ENCODE measurements at places on chromosomes 12 and 14.

GRCh38 chr14:53692451-53692850 lies 264.2 kb downstream of the BMP4 start:
- DNase-seq, result no peak

- DNase-seq, result no peak
These were observed 644.2 kb downstream of the NOVA1 start for GRCh38 chr14:25953532-25954139.

GRCh38 chr14:73743431-73743931 lies 29.3 kb upstream of the PNMA1 start:
- peak; percentile 30 for DNase-seq

DNA sequence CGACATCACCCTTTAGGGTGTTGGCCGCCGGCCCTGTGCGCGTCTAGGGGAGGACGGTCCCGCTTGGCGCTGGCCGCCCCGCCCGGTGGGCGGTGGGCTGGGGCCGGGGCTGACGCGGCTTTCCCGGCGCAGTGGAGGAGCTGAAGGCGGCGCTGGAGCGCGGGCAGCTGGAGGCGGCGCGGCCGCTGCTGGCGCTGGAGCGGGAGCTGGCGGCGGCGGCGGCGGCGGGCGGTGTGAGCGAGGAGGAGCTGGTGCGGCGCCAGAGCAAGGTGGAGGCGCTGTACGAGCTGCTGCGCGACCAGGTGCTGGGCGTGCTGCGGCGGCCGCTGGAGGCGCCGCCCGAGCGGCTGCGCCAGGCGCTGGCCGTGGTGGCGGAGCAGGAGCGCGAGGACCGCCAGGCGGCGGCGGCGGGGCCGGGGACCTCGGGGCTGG lies 3.6 kb downstream of the TNFAIP2 start:
- no peak for DNase-seq

DNA sequence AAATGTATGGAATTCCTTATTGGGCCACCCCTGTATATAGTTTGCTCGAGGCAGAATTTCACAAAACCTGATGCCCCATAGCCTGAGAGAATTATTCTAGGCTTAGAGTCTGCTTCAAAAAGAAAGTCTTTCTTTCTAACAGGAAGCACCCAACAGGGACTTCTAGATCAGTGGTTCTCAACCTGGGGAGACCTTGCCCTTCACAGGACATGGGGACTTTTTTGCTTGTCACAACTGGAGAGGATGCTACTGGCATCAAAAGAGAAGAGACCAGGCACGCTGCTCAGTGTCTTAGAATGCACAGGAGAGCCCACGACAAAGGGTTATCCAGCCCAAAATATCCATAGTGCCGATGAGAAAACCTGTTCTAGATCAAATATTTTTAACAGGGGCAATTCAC lies 18.9 kb downstream of the WSB2 start:
- no peak for DNase-seq

- no peak for DNase-seq
These were observed 5.5 kb downstream of the C12orf71 start for GRCh38 chr12:27076928-27077327.

DNA sequence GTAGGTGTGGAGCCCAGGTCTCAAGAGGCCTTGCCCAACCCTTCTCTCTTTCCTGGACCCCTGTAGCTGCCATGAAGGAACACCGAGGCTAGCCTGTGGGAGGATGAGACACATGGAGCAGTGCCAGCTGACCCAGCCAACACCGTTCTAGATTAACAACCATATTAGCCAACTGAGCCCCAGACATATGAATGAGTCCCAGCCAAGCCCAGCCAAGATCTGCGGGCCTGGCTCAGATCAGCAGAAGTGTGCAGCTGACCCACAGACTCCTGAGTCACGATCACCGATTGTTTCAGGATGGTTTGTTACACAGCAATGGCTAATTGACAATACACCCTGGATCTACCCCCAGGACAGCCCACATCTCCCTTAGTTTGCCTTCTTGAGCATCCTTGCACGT lies 82.1 kb downstream of the NTF3 start:
- DNase-seq, result no peak

GRCh38 chr12:87818441-87818840 lies 210.8 kb downstream of the C12orf50 start:
- DNase-seq, result no peak

- DNase-seq, result no peak
These were observed 88.9 kb upstream of the ESRRB start for GRCh38 chr14:76287063-76287462.

- peak; percentile 24 for DNase-seq
These were observed 14.1 kb downstream of the SUSD6 start for GRCh38 chr14:69625299-69626131.
